NCI-H1436 (cell line): ENCODE measurements at places on chromosomes 16 and 17.

GRCh38 chr17:10112962-10113361, 85.4 kb downstream of the GAS7 start:
- DNase-seq = no peak

GRCh38 chr17:33220036-33220435, 73.1 kb downstream of the ASIC2 start:
- DNase-seq = no peak

GRCh38 chr17:68273722-68274121, 17.2 kb downstream of the SLC16A6 start:
- no peak for DNase-seq

- no peak for DNase-seq
Measured at GRCh38 chr17:64357191-64357981, 33.3 kb downstream of the PECAM1 start.

- DNase-seq = no peak
Measured at GRCh38 chr16:68408428-68408827, 39.9 kb downstream of the SMPD3 start.
